ENCODE measurements at places on chromosomes 3 and 15.

DNA sequence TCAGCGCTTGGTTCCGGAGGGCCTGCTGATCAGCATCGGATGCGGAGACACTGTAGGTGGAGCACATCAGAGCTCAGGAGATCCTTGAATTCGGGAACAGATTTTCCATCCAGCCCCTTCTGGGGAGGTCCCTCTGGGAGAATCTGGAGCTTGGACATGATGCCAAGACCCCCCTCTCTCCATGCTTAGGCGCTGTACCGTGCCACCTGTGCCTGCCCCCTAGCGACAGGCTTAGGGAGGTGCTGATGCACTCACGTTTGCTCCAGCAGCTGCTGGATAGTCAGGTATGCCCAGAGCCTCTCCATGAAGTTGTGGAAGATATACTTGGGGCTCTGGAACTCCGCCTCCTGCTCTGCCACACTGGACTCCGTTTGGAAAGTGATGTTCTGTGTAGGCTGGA is 9.7 kb downstream of the ITIH4 start:
- DNase-seq = no peak

- DNase-seq = no peak
Measured at GRCh38 chr3:5390221-5390620, 202.7 kb downstream of the EDEM1 start.

- no peak for DNase-seq
Measured at GRCh38 chr15:80600626-80601025, 94.5 kb upstream of the ABHD17C start.

- DNase-seq = no peak
Measured at GRCh38 chr15:56806148-56806536, 72.8 kb upstream of the ZNF280D start.

DNA sequence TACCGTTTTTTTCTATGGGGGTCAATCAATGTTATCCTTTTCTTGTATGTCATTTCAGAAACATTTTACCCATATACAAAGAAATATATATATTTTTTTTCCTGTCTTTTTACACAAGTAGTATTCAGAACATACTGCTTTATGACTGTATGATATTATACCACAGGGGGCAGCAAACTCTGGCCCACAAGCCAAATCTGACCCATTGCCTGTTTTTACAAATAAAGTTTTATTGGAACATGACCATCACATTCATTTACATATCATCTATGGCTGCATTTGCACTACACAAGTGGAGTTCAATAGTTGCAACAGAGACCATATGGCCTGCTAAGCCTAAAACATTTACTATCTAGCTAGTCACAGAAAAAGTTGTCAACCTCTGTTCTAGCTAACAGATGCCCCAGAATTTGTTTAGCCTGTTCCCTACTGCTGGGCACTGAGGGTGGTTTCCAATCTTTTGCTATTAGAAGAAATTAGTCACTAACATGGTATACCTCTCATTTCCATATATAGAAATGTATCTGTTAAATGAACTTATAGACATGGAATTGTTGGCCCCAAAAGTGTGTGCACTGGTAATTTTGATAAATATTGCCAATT is 57.7 kb downstream of the BFSP2 start:
- DNase-seq = no peak

DNA sequence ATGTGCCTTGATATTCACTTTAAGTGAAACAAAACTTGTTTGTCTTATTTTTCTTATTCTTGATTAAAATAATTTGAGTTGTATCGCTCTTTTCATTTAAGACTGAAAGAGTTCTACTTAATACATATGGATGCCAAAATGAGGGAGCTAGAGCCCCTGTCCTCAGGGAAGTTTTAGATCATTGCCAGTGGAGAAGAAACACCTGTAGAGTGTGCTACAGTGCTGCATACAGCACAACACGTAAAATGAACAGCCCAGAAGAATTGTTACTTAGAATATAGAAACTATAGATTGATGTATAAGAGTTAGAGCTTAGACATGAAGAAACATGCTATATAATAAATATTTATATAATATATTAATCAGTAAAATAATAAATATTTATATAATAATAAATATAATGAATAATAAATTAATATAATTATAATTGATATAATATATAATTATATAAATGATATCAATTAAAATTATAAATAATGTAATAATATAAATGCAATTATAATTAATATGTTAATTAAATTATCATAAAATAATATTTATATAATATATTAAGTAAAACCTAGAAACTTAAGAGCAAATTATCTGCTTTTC is 1234.7 kb downstream of the ROBO2 start:
- no peak for DNase-seq

- DNase-seq = no peak
Measured at GRCh38 chr3:120173056-120173675, 78.9 kb upstream of the GSK3B start.

GRCh38 chr3:15081960-15082664 is 16.8 kb downstream of the RBSN start:
- DNase-seq = peak; percentile 14

- no peak for DNase-seq
Measured at GRCh38 chr3:144662729-144663128, 691.1 kb downstream of the DIPK2A start.

- DNase-seq = no peak
Measured at GRCh38 chr3:194277104-194277785, 73.9 kb downstream of the CPN2 start.

- no peak for DNase-seq
Measured at GRCh38 chr3:192817506-192817905, 90.2 kb upstream of the FGF12 start.

- DNase-seq = no peak
Measured at GRCh38 chr3:72944696-72945095, 51.9 kb upstream of the PPP4R2 start.

- DNase-seq = no peak
Measured at GRCh38 chr3:484341-484740, 287.8 kb downstream of the CHL1 start.

- peak; percentile 78 for DNase-seq
Measured at GRCh38 chr3:161069511-161070251, 35.5 kb downstream of the B3GALNT1 start.

All from kidney epithelial cell (primary cell).